ENCODE measurements at places on chromosomes 5 and 9.

DNA sequence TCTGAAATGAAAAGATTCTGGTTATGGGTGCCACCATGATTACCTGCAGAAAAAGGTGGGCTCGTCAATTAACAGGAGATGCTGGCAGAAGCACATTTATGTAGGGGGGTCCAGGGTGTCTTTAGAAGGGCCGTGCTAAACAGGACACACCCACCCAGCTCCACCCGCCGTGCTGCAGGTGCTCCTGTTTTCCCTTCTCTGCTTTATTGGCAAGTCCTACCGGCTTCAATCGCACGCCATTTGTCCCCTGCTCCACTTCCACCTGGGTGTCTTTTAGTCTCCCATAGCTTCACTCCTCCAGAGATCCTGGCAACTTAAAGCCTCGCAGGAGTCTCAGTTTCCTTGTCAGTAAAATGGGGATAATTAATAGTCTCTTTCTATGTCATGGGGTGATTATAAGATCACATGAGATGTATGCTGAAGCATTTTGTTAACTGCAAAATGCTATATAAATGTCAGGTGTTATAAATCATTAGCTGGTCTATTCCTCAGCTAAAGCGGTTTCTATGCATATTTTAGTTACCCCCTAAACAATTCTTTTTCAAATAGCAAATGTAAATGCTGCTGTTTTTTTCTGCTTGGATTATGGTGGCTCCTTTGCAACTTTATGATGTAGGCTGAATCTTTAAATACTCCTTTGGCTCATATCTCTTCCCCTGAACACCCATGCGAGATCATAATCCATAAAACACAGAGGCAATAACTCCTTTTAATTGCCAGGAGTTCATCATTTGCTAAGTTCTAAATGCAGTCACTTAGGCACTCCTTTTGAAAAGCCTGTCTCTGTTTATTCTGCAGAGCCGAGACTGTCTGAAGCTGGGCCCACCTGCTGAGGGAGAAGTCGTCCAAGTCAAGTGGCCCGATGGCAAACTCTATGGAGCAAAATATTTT lies 406.9 kb downstream of the KDM4C start:
- no peak for ATAC-seq

- ATAC-seq: no peak
These were observed 89.8 kb downstream of the NUDT12 start for GRCh38 chr5:103472830-103473229.

- ATAC-seq: peak; percentile 94
These were observed 88.9 kb downstream of the EBF1 start for GRCh38 chr5:159010661-159011442.

DNA sequence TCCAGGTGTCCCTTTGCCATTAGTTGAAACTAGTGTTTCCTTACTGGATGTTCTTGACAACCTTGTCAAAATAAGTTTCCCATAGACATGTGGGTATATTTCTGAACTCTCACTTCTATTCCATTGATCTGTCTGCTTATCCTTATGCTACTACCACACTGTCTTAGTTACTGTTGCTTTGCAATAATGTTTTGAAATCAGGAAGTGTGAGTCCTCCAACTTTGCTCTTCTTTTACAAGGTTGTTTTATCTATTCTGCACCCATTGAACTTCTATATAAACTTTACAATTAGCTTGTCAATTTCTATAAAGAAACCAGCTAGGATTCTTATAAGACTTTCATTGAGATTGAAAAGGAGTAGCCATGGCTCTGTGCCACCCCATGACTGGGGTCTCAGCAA lies 24.3 kb downstream of the CD14 start:
- ATAC-seq: no peak
